ENCODE measurements at places on chromosomes 2 and 18.

GRCh38 chr18:51072586-51073313, 42.7 kb downstream of the SMAD4 start:
- DNase-seq = no peak

DNA sequence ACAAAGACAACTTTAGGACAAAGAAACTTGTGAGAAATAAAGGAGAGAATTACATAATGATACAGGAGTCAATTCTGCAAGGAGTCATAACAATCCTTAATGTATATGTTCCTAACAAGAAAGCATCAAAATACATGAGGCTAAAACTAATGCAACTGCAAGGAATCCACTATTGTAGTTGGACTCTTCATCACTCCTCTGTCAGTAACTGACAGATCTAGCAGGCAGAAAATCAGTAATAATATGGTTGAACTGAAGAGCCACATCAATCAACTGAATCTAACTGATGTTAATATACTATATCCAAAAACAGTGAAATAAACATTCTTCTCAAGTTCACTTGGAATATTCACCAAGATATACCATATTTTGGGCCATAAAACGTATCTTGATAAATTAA, 1806.4 kb upstream of the CELF4 start:
- no peak for DNase-seq

GRCh38 chr2:101698844-101699754, 1.6 kb downstream of the MAP4K4 start:
- DNase-seq = no peak

- no peak for DNase-seq
Measured at GRCh38 chr18:58505181-58505580, 123.7 kb downstream of the ALPK2 start.

DNA sequence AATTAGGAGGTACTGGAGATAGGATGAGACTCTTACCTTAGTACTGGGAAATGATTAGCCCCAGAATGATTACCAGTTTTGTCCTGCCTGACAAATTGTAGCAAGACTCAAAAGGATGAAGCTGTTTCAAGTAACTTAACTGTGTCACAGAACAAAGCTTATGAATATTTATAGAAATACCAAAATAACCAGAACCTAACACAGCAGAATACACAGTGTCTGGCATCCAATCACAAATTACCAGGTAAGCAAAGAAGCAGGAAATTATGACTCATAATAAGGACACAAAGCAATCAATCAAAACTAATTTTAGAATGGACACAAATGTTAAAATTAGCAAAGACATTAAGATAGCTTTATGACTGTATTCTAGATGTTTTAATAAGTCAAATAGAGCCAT, 91.9 kb downstream of the CTNNA2 start:
- DNase-seq = no peak

- no peak for DNase-seq
Measured at GRCh38 chr2:877747-878146, 72.9 kb upstream of the SNTG2 start.

DNA sequence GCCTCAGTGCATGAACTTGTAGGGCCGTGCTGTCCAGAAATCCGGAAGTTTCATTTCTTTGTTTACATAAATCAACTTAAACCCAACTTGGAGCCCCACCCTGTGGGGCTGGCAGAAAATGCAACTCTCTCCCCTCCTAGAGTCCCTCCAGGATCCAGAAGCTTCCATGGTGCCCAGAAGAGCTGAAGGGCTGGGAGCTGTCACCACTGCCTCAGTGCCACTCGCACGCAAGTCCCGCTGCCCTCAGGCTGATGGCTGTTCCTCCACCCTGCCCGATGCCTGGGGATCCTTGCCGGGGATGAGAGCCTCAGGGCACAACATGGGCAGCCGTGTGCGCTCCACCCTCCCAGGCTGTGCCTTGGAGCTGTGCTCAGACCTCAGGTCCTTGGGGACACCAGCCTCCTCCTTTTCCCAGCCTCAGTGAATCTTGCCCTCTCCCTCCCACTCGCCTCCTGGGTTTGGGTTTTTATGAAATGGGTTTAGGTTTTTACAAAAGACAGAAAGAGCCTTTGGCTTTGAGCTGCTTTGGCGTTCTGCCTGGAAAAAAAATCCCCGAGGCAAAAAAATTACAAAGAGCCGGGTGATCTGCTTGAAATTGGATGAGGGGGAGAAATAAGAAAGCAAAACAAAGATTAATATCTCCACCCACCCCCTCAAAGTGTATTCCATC, 155.2 kb downstream of the TWIST2 start:
- DNase-seq = no peak

DNA sequence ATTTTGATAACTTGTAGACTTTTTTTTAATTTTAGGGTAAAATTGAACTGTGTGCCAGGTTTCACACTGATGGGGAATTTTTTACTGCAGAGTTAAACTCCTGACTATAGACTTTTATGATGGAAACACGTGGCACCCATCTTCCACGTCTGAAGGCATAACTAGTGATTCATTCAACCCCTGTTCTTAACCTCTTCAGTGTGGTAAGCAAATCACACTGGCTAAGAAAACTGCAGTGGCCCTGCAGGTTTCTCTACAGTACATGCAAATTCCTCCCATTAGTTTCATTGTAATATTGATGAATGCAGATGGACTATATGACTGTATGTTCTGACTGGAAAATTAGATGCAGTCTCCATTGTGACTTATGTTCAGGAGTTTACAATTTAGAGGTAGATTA, 47.2 kb downstream of the SMAD4 start:
- DNase-seq = no peak

- DNase-seq = no peak
Measured at GRCh38 chr2:220962556-220962955, 609.5 kb downstream of the EPHA4 start.

DNA sequence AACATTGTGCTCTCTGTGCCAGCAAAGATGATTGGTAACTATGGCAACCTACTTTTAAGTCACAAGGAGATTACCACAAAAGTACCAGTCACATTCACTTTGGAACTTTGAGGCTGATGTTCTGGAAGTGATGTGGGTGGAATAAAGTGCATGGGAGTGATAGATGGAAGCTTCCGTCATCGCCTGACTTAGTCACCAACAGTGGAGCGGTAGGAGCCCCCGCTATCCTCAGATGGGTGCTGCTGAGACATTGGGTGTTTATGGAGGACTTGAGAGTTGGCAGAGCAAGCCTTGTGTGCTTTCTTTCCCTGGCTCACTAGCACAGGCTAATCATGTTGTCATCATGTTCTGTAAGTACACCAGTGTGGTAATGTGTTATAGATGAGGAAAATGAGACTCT, 4.6 kb downstream of the PPP1R7 start:
- no peak for DNase-seq

GRCh38 chr2:69053416-69053965, 40.5 kb downstream of the ANTXR1 start:
- no peak for DNase-seq

DNA sequence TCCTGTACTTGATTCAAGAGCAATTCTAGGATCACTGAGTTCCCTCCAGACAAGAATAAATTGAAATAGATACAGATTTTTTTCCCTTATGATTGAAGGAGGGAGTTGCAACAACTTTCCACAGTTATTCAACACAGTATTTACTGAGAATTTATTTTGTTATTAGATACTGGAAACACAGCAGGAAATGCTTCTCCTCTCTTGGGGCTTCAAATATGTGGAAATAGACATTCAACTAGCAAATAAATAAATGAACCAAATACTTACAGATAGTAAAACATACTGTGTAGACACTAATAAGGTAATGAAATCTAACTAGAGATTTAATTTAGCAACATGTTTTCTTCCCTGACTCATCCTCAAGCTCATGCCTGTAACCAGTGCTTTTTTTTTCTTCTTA, 169.2 kb downstream of the LNPK start:
- DNase-seq = no peak
